ENCODE measurements at places on chromosomes 16 and 17.
A peak's percentile ranks its signal among the peaks of the same experiment; 100 is the strongest.

DNA sequence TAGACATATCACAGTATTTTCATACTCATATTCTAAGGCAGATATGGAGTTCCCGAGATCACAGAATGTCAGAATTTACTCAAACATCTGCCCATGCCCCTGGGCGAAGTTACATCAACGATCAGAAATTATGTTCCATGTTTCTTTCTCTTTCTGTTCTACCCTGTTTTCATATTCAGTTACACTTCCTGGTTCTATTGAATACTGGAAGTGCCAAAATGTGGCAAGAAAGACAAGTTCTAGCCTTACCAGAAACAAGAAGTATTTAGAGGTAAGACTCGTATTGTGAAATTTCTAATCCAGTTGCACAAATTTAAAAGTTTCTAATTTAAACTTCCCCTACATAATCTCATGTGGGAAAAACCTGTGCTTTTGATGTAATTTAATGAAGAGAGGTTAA, 36.1 kb downstream of the KCNJ2 start:
- no peak for DNase-seq

GRCh38 chr17:79789943-79790804, 6.7 kb downstream of the CBX8 start:
- peak; percentile 97 for DNase-seq

DNA sequence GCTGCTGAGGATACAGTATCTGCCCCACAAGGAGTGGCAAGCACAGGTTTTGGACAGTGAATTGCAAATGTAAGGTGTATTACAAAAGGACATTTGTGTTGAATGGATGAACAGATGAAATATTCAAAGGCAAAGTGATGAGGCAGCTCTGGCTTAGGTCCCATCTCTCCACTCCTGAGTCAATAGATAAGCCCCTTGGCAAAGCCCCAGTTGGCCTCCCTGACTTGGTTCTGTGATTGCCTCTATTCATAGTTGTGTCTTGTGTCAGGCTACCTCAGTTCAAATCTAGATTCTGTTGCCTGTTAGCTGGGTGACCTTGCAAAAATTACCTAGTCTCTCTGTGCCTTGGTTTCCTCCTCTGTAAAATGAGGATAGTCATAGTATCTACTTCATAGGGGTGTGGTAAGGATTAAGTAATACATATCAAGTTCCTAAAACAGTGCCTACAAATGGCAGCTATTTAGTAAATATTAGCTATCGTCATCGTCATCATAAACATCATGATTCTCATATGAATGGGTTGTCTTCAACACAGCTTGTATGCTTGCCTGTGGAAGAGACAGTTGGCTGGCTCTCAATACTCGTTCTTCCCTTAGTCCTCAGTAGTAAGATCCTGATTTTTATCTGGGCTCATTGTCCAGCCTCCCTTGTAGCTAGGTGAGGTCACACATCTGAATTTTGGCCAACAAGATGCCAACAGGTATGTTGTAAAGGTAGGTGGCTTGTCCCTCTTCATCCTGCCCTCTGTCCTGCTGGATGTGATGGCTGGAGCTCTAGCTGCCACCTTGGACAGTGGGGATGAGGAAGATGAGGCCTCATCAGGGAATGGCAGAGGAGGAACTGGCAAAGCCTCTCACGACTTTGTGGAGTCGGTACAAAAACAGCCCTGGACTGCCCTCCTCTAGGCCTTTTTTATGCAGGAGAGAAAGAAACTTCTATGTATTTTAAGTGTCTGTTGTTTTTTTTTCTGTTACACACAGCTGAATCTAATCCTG, 2.1 kb upstream of the MFAP4 start:
- DNase-seq, result no peak

DNA sequence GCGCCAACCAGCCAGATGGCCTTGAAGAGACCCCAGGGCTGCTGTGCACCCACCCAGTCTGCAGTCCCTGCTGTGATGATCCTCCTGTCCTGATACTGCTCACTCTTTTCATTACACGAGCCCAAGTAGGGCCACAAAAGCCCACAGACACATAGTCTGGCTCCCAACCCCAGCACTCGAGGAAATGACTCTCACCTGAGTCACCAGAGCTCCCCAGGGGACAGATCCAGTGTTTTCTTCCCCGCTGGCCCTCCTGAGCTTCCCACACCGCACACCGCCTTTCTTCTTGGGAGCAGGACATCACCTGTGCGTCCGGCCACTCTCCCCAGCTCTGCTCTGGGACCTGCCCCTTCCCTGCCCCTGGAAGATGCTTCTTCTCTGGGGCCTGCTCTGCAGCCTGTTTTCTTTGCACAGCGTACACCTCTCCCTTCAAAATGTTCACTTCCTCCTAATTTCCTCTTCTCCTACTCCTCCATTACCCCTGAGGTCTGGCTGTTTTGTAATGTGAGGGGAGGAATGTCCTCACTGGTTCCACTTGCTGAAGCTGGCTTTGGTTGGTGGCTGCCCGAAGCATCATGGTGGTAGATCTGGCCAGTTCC, 2.0 kb upstream of the SCN4A start:
- no peak for DNase-seq

GRCh38 chr17:949623-950303, 29.8 kb downstream of the NXN start:
- DNase-seq, result no peak

DNA sequence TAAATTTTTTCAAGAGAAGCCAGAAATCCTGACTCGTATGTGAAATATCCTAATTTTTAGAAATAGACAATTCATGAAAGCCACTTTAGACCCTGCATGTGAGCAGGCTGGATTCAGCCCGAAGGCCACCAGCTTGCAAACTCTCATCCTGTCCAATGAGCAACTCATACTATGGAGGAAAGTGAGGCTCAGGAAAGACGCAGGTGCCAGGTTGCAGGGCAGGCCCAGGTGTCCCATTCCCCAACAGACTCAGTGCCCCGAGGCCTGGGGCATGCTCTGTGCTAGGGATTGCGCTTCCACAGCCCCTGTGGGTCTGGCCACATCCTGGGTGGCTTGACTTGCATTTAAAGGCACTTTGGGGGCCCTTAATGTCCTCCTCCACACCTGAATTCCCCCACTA, 16.7 kb upstream of the RASD1 start:
- no peak for DNase-seq

DNA sequence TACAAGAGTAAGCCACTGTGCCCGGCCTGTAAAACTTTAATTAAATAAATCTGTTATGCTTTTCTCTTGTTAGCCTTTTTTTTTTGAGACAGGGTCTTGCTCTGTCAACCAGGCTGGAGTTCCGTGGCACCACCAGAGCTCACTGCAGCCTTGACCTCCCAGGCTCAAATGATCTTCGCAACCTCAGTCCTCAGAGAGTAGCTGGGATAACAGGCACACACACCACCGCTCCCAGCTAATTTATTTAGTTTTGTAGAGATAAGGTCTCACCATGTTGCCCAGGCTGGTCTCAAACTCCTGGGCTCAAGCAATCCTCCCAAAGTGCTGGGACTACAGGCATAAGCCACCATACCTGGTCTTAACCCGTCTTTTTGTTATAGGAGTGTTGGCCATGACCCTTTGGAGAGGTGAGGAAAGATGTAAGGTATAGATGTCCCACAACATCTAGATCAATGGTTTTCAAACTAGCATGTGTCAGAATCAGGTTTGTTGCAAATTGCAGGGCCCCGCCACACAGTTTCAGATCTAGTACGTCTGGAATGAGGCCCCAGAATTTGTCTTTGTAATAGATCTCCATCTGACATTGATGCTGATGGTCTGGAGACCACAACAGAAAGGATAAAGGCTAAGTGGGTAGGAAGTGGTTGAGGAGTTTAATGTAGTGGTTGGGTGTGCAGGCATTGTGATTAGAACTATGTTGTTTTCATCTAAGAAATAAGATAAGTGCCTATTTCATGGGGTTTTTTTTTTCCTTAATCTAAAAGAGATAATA, 4.3 kb upstream of the GGA2 start:
- no peak for DNase-seq

Measured in HuH-7 (cell line).